CD4-positive, alpha-beta T cell (primary cell): ENCODE measurements at places on chromosomes 2 and 18.

DNA sequence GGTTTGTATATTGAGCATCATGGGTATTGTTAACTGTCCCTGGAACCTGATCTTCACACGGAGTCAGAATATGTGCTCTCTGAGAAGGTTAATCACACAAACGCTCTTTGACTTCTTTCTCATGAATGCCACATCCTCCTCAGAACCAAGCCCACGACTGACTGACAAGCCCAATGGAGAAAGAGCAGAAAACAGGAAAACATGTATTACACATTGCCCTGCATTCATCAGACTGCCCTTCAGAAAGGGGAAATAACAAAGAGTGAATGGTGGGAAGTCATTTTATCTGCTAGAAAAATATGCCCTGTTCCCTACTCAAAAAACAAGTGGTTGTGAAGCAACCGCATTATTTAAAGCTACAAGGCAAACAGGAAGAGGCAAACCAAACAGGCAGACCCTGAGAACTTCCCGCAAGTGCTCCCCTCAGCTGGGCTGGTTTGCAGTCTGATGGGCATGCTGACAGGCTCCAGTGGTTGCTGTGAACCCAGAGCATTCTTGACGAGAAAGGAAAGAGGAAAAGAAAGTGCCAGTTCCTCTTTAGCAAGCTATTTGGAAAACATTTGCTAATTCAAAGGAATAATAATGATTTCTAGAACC lies 172.9 kb upstream of the SETBP1 start:
- H3K27me3 ChIP-seq, result no peaks in the 10 kb centered on the region
- no peak overlapping the region for H3K4me3 ChIP-seq

DNA sequence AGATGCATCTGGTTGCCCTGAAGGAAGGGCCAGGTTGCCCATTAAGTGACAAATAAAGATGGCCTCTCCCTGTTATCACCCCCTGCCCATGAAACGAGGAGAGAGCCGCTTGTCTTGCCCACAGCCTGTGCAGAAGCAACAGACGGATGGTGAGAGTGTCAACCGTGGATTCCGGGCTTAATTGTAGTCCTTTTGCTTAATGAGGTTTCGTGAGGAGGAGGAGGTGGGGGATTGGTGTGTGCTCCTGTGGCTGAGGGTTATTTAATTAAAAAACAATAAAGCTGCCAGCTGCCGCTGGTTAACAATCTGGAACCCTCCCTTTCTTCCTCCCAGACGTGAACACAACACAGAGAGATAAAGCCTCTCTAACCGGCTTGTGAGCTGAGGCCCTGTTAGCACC lies 188.0 kb upstream of the PARD3B start:
- H3K36me3 ChIP-seq, result no peaks in the 10 kb centered on the region
- H3K4me1 ChIP-seq, result no peaks in the 10 kb centered on the region
- peaks cover 6% of the 10 kb centered on the region for H3K27me3 ChIP-seq
- no peak for DNase-seq
- no peak overlapping the region for H3K4me3 ChIP-seq

DNA sequence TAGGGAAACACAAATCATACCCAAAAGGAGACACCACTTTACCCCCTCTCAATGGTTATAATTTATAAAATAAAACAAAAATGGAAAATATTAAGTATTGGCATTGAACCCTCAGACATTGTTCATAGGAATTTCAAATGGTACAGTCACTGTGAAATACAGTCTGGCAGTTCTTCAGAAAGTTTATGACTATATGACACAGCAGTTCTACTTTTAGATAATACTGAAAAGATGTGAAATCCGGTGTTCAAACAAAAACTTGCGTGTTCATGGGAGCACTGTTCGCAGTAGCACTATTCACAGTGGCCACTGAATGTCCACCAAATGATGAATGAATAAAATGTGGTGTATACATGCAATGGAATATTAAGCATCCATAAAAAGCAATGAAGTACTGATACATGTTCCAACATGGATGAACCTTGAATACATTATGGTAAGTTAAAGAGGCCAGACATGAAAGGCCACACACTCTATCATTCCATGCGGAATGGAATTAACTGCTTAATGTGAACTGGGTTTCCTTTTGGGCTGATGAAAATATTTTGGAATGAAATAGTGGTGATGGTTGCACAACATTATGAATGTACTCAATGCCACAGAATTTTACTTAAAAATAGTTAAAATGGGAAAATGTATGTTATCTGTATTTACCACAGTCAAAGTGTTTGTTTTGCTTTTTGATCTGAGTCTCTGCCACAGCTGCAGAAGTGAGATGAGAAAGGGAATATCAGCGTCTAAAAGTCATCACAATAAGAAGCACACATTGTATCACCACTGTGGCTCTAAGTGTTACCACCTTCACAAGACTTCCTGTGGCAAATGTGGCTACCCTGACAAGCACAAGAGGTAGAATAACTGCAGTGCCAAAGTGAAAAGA lies 864.6 kb downstream of the SUCLG1 start:
- DNase-seq, result no peak
- no peaks in the 10 kb centered on the region for H3K4me1 ChIP-seq
- no peaks in the 10 kb centered on the region for H3K36me3 ChIP-seq
- no peak overlapping the region for H3K27ac ChIP-seq
- no peaks in the 10 kb centered on the region for H3K27me3 ChIP-seq

DNA sequence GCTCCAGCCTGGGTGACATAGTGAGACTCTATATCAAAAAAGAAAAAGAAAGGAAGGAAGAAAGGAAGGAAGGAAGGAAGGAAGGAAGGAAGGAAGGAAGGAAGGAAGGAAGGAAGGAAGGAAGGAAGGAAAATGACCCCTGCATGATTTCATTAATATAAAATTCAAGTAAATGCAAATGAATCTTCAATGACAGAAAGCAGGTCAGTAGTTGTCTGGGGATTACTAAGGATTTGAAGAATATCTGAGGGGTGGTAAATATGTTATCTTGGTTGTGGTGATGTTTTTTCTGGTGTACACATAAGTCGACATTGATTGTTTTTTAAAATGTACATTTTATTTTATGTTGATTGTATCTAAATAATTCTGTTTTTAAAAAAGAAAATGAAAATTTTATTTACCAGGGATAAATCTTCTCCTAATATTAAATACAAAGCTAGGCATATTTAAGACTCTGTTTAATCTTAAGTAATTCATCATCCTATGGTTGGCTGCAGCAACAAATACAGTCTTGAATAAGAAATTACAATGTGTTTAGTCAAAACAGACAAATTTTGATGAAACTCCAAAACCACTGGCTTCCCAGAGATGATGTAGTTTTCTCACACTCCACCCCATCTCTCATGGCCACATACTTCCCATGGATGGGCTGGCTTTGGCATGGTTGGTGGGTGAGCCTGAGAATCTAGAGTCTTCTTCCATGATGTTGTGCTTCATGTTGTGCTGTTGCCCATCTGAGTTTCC lies 314.7 kb upstream of the REG3G start:
- H3K27ac ChIP-seq, result no peak overlapping the region
- H3K36me3 ChIP-seq, result no peaks in the 10 kb centered on the region
- DNase-seq, result no peak
- H3K4me1 ChIP-seq, result no peaks in the 10 kb centered on the region
- no peaks in the 10 kb centered on the region for H3K27me3 ChIP-seq
- no peak overlapping the region for H3K4me3 ChIP-seq

GRCh38 chr18:3260995-3261372 lies 949 bp upstream of the MYL12B start:
- H3K27me3 ChIP-seq, result no peaks in the 10 kb centered on the region
- peaks cover 37% of the 10 kb centered on the region for H3K4me1 ChIP-seq
- H3K36me3 ChIP-seq, result peaks cover 28% of the 10 kb centered on the region
